ENCODE measurements at places on chromosomes 1 and 21.

DNA sequence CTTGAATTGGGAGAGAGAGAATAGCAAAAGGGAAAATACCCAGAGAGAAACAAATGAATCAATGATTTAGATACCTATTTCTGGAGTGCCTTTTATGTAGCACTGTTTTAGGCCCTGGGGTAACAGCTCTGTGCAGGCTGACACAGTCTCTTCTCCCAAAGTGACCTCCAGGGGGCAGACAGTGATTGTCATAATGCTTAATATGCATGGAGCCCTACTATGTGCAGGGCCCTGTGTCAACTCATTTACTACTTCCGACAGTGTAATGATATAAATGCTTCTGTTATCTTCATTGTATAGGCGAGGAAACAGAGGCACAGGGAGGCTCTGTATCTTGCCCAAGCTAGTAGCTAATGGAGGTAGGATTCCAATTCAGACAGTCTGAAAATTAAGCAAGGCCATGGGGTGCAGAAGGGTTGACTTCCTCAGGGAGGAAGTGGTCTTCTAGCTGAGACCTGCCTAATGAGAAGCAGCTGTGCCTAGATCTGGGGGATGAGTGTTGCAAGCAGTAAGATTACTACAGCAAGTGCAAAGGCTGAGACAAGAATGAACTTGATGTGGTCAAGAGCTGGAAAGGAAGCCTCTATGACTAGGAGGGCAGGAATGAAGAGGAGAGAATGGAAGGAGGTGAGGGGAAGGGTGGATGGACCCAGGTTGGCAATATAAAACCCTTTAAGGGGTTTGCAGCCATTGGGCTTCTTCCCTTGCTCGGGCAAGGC, 16.2 kb upstream of the SERINC2 start:
- no peak for DNase-seq

DNA sequence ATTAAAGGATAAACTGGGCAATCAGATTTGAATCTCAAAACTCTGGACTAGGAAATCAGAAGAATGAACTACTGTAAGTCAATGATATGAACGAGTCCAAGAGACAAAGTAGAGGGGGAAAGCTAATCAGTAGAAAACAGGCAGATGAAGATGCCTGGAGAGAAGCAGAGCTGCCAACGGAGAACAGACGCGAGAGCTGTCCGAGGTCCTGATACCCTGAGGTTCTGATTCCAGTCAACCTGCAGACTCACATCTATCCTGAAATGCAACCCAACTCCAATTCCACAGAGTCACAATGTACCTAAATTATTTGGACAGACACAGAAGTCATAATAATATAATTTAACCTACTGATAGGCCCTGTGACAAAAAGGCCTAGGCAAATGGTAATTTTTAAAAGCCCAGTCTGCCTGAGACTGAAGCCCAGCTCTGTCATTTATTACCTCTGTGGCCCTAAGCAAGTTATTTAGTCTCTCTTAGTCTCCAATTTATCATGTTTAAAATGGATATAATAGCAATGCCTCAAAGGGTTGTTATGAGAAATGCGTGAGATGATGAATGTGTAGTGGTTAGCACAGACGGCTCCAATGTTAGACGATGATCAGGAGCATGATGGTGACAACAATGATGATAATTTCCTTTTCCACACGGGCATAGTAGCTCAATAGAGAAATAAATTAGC, 33.4 kb downstream of the RGS7 start:
- DNase-seq = peak; percentile 48

- DNase-seq = no peak
Observed at GRCh38 chr1:22531251-22531650, 32.0 kb upstream of the EPHA8 start.

- DNase-seq = no peak
Observed at GRCh38 chr1:113675302-113675701, 84.0 kb downstream of the PHTF1 start.

- no peak for DNase-seq
Observed at GRCh38 chr1:189970331-189971230, 507.1 kb downstream of the BRINP3 start.

- DNase-seq = no peak
Observed at GRCh38 chr1:37919277-37919676, 27.6 kb downstream of the INPP5B start.

GRCh38 chr1:224185208-224185607, 2.2 kb downstream of the DEGS1 start:
- no peak for DNase-seq

DNA sequence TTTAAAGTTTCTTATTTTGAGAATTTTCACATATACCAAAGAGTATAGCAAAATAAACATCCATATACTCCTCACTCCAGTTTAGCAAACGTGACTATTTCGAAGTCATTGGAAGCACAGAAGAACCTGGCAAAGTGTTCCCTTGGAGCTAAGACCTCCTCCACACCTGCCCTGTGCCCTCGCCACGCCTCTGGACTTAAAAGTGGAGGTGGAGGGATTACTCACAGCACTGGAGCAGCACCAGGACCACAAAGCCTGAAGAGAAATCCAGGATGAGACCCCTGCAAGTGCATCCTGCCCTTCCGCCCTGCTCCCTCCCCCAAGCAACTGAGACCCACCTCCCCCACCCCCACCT, 436 bp downstream of the CHI3L1 start:
- DNase-seq = no peak

- DNase-seq = peak; percentile 45
Observed at GRCh38 chr1:67629370-67630075, 55.5 kb upstream of the GADD45A start.

- no peak for DNase-seq
Observed at GRCh38 chr1:213692321-213692720, 295.5 kb upstream of the PROX1 start.

DNA sequence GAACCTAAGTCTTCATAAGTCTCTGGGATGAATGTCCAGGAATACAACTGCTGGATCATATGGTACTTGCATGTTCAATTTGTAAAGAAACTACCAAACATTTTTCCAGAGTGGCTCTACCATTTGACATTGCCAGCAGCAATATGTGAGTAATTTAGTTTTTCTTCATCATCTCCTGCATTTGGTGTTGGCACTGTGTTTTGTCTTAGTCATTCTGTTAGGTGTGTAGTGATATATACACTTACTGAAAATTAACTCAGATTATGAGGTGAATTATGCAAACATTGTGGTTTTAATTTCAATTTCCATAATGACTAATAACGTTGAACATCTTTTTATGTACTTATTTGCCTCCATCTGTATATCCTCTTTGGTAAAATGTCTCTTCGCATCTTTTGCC, 138.7 kb downstream of the LRRC40 start:
- DNase-seq = no peak

GRCh38 chr1:241074507-241074906, 282.5 kb downstream of the RGS7 start:
- no peak for DNase-seq

DNA sequence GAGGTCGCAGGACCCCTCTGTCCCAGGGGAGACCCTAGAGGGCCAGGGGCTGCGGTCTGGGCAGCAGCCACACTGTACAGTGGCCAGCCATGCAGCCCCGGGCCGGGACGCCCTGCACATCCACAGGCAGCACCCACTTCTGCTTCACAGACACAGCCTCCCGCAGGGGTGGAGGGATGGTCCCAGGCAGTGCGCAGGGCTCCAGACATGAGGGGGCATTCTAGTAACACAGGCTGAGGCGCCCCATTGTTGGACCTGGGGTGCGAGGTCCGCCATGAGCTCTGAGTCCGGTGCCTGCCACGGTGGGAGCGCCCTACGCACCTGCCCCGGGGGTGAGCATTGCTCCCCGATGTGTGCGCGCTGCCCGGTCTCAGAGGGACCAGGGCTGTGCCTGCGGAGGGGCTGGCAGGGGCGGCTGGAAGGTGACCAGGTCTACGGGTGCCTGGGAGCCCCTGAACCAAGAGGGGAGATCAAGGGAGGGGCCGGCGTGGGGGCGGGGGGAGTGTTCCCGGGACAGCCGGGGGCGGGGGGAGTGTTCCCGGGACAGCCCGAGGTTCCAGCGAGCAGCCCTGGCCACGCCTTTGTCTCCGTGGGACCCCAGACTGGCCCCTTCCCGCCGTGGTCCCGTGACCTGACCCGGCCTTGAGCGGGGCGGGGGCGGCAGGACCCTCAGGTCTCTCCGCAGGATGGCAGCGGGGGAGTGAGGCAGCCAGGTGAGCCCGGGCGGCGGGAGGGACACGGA, 4.5 kb downstream of the MMEL1 start:
- DNase-seq = no peak

Measured in adrenal gland (tissue), 19 donors.